ENCODE measurements at places on chromosomes 7 and 10.
A peak's percentile ranks its signal among the peaks of the same experiment; 100 is the strongest.

DNA sequence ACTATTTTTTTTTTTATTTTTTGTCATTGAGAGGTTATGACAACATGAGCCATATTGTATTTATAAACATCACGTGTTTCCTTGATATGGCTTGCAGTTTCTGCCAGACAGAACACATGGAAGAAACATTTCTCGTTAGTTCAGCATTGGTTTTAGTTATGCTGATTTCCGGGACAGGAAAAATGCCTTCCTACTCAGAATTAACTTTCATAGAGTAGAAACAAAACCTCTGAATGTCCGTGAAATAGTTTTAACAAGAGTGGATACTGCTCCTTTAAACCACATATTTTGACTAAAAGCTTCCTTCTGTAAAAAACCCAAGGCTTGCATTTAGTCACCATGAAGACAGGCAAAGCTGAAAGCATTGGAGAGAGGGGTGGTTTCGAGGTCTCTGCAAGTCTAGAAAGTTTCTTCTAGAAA is 240.4 kb downstream of the KIAA1217 start:
- H3K4me1 ChIP-seq = peaks cover 12% of the 10 kb centered on the region
- H3K36me3 ChIP-seq = no peaks in the 10 kb centered on the region
- H3K27ac ChIP-seq = peak overlapping the region; percentile 50
- no peak overlapping the region for H3K4me3 ChIP-seq
- DNase-seq = no peak

DNA sequence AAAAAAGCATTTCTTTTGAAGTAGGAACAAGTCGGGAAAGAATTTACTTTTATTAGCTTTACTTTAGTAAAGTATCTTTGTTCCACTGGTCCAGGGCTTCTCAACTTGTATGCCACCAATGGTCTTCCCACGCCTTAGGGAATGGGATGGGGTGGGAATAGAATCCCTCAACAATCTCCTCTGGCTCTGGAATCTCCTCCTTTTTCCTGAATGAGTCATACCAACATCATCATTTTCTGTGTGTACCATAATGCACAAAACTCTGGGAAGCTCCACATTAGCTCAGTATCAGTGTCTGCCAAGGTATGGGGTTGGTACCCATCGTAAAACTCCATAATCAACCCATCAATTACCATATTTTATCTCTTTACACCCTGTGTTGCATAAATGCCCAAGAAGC is 159.4 kb upstream of the BMPER start:
- H3K27me3 ChIP-seq = no peaks in the 10 kb centered on the region
- H3K4me1 ChIP-seq = no peaks in the 10 kb centered on the region
- H3K27ac ChIP-seq = no peak overlapping the region
- no peaks in the 10 kb centered on the region for H3K36me3 ChIP-seq
- no peak for DNase-seq

- no peaks in the 10 kb centered on the region for H3K27me3 ChIP-seq
- H3K4me1 ChIP-seq = peaks cover 15% of the 10 kb centered on the region
- no peak for DNase-seq
- no peaks in the 10 kb centered on the region for H3K36me3 ChIP-seq
Measured at GRCh38 chr10:14261336-14261735, 69.4 kb downstream of the FRMD4A start.

GRCh38 chr7:45256775-45257174 is 99.2 kb downstream of the RAMP3 start:
- peaks cover 2% of the 10 kb centered on the region for H3K27me3 ChIP-seq
- DNase-seq = no peak
- no peak overlapping the region for H3K27ac ChIP-seq
- no peaks in the 10 kb centered on the region for H3K4me1 ChIP-seq

GRCh38 chr7:129095258-129095657 is 40.3 kb upstream of the TNPO3 start:
- no peak for DNase-seq
- H3K4me3 ChIP-seq = no peak overlapping the region
- H3K36me3 ChIP-seq = no peaks in the 10 kb centered on the region
- H3K27me3 ChIP-seq = no peaks in the 10 kb centered on the region
- no peak overlapping the region for H3K27ac ChIP-seq
